ENCODE measurements at places on chromosomes 5 and 9.

- no peak for DNase-seq
Observed at GRCh38 chr9:15975101-15975778, 422.4 kb downstream of the CCDC171 start.

DNA sequence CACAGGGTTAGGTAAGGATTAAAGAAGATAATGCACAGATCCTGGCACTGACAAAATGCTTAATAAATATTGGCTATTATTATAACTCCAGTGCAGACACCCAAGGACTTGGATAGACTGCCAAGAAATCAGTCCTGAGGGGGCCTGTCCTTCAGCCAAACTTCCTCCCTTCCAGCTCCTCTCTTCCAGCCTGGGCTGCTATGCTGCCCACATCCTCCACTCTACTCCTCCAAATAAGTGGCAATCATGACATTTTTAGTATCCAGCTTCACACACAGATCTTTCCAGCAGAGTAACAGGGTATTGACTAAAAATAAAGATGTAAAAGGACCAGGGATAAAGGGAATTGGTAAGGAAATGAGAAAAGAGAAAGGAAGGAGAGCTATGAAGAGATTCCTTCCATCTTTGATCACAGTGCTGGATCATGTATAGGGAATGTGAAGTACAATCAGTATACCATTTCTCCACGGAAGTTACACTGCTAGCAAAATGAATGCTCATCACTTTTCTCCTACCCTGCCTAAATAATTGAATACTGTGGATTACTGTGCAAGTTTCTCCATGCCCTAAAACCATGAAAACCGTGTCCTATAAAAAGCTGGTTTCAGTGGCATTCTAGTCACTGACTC lies 136.0 kb upstream of the OSMR start:
- no peak for DNase-seq

DNA sequence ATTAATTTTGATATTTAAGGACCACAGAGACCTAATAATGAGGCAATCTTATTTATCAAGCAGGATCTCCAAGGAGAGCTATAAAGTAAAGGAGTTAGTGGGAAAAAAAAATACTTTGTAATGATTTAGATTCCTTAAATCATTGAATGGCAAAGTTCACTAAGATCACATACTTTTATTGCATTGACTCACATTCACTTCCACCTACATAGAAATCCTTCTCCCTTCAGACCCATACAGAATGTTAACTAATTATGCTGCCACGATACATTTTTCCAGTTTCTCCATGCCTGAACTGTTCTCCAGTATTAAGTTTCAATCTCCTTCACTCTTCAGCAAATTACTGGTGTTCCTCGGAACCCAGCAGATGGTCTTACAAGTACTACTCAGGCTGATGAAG lies 388.7 kb downstream of the EFNA5 start:
- peak; percentile 25 for DNase-seq

- DNase-seq: no peak
Observed at GRCh38 chr5:126055348-126055729, 367.9 kb upstream of the GRAMD2B start.

DNA sequence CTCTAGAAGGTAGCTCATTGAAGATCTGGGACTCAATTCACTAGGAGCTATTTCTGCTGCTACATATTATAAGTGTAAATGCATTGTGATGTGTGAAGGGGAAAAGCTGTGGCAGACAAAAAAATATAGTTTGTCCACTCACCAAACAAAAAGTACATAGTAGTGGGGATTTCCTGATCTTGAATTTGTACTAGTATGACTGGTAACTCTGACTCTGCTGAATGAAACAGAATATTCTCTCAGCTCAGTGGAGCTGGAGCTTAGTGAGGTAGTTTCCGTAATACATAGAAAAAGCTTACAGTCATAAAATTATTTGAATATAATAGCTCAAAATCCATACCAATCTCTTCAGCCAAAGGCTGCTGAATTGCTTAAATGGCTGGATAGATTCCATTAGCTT lies 455.6 kb upstream of the CD180 start:
- DNase-seq: no peak

DNA sequence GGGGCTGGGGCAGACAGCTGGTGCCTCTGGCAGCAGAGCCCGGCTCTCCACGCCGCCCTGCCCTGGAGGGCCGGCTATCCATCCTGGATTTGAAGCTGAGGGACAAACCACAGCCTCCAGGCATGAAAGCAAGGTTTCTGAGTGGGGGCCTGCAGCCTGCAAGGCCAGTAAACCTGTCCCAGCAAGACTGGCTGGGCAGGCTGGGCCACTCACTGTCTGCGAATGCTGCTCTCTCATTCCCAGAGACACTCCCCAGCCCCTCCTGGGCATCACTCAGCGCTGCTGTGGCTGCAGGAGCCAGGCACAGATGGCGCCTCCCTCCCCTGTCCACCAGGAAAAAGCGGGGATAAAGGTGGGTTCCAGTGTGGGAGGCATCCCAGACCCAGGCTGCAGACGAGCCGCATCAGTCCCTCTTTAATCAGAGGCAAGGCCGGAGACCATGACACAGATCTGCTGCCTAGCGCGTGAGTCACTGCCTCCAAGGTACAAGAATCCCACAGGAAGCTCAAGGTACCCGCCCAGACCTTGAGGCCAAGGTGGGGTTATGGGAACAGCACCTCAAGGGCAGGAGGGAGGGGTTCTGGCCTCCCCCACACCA lies 118.0 kb downstream of the VAV2 start:
- DNase-seq: no peak

GRCh38 chr5:34488984-34489383 lies 167.1 kb upstream of the RAI14 start:
- DNase-seq: no peak

- peak; percentile 87 for DNase-seq
Observed at GRCh38 chr5:53151713-53152458, 42.3 kb upstream of the MOCS2 start.

DNA sequence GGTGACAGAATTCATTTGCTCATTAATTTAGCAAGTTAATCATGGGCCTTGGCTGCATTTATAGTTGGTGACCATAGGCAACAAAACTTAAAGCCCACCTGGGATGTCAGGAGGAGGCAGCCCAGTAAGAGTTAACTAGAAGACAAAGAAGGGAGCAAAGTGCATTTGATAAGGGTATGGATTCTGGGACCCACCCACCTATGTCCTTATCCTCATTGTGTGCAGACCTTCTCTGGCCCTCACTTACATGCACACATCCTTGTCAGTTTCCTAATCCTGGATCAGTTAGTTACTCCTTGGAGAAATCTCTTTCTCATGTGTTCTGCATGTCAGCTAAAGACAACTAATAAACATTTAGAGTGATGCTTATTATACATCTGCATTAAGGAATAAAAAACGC lies 24.6 kb downstream of the MEF2C start:
- DNase-seq: no peak

DNA sequence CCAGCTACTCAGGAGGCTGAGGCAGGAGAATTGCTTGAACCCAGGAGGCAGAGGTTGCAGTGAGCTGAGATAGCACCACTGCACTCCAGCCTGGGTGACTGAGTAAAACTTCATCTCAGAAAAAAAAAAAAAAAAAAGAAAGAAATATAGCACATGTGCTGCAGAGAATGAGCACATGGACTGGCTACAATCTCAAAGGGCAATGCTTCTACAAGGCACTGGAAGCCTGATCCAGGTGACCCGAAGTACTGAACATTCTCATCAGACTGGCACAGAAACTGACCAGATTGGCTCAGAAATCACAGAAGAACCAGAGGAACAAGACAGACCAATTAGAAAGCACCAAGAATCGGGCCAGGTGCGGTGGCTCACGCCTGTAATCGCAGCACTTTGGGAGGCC lies 4.8 kb downstream of the DYNC2I2 start:
- DNase-seq: no peak

GRCh38 chr5:14998491-14998890 lies 126.9 kb upstream of the ANKH start:
- no peak for DNase-seq

DNA sequence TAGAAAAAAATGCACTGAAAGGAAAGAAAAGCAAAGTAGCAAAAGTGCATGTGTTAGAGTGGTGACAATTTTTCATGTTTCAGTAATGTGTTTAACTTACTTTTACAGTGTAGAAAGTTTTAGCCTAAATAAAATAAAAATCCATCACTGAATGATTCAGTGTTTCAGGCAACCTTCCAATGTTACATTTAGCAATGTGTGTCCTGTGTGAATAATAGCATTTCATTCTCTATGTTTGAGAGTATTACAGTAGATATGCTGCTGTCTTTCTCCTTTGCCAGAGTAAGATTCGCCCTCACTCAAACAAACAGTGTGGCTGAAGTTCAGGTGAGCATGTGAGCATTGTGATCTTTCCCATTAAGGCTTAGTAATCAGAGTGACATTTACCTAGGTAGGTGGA lies 171.1 kb downstream of the TARS1 start:
- DNase-seq: peak; percentile 61

DNA sequence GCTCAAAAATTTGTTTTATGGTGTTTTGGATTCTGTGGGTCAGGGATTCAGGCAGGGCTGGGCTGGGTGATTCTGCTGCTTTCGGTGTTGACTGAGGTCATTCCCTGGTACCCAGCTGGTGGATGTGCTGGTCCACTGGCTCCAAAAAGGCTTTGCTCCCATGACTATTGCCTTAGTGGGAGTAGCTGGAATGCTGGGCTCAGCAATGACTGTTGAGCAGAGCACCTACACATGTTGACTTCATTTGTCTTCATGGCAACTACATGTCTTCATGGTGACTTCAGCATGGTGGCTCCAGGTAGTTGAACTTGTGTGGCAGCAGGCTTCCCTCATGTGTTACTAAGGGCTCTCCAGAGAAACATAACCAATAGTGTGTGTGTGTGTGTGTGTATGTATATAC lies 297.2 kb downstream of the DOCK8 start:
- no peak for DNase-seq

DNA sequence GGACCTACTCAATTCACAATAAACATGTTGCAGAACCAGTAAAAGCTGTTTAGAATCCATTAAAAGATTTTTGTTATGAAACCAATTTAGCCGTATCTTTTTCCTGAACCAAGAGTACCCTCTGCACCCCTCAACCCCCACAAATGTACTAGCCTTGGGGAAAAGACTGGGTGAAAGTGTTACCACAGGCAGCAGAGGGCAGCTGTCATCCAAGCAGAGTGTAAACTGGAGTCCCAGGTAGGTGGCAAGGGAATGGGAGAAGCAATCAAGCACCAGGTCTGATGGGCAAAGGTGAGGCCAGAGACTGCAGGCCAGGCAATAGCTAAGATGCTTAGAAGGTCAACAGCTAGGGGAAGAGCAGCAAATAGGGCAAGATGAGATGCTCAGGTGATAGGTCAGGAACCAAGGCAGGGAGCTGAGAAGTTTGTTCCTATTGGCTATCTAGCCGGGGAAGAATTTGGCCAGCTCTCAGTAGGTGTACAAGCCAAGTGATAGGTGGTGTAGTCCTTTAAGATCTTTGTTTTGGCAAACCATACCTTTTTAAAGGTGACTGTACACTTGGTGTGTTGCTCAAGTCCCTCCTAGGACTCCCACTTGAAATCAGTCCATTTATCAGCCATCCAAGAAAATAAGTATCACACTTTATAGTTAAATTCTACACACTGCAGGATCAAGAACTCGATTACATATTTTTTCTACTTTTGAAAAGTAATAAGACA lies 77.8 kb upstream of the CCDC112 start:
- DNase-seq: no peak

- no peak for DNase-seq
Observed at GRCh38 chr5:74334062-74334761, 306.3 kb downstream of the ENC1 start.

DNA sequence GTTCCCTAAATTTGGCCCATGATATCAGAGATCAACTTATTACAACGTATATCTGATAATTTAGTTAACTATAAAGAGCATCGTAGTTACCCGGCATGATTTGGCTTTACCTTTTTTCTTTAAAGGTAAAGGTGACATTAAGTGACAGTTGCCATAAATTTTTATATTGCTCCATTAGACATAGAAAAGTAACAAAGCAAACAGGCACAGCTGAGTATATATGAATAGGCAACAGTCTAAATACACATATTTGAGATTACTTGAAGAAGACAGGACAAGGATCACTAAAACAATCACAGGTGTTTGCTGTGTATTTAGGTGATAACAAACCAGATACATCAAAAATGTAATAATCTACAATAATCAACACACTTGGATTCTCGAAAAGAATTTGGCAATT lies 34.8 kb downstream of the RFX3 start:
- DNase-seq: no peak

- DNase-seq: peak; percentile 57
Observed at GRCh38 chr9:120441426-120442307, 138.3 kb downstream of the CDK5RAP2 start.

GRCh38 chr5:1480217-1480616 lies 35.0 kb upstream of the SLC6A3 start:
- DNase-seq: no peak

DNA sequence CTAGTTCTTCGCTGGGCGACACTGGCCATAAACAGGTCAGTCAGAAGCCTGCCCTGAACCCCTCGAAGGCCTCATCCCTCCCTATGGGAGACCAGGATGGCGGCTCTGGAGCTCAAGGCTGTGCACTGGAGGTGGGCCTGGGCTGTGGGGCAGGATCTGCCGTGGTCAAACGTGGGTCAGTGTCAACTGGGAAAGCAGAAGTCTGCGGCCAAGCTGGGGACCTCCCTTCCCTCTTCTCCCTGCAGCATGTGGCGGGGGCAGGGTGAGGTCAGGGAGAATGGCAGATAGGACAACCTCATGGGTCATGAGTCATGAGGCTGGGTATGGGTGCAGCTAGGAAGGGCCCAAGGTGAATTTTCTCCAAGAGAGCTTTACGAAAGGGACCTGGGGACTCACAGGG lies 132.9 kb downstream of the RXRA start:
- DNase-seq: no peak

GRCh38 chr9:121893786-121894185 lies 199.3 kb downstream of the TTLL11 start:
- DNase-seq: no peak

DNA sequence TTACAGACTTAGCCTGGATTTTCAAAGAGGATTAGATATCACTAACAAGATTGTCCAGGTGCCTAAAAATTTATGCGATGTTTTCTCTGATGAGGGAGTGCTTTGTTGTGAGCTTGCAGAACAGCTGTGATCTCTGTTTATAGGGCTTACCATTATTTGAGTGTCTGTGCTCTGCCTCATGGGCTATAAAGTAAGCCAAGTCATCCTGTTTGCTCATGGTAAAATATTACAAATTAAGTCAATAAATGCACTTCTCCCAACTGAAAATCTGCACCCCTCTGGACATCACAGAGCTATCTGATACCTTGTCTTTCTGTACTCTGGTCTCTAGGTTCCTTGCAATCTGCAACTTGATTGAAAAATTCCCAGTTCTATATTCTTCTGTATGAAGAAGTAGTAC lies 293.4 kb upstream of the ACTBL2 start:
- DNase-seq: no peak

- no peak for DNase-seq
Observed at GRCh38 chr9:126989847-126990842, 75.6 kb downstream of the RALGPS1 start.

- DNase-seq: no peak
Observed at GRCh38 chr5:156647034-156647451, 203.1 kb upstream of the PPP1R2B start.

- DNase-seq: no peak
Observed at GRCh38 chr5:1759378-1759970, 40.2 kb downstream of the MRPL36 start.

GRCh38 chr9:34693560-34693959 lies 2.5 kb upstream of the CCL19 start:
- no peak for DNase-seq

GRCh38 chr5:147616421-147616820 lies 106.6 kb upstream of the DPYSL3 start:
- DNase-seq: no peak

- DNase-seq: no peak
Observed at GRCh38 chr5:107370396-107370968, 300.3 kb downstream of the EFNA5 start.

GRCh38 chr5:103783669-103784068 lies 221.1 kb upstream of the NUDT12 start:
- DNase-seq: no peak
